Stimulated activated naive CD4-positive, alpha-beta T cell (primary cell): ENCODE measurements at places on chromosomes 6 and 20.
A peak's percentile ranks its signal among the peaks of the same experiment; 100 is the strongest.

GRCh38 chr6:69985180-69985579 is 118.8 kb downstream of the COL19A1 start:
- DNase-seq = no peak

DNA sequence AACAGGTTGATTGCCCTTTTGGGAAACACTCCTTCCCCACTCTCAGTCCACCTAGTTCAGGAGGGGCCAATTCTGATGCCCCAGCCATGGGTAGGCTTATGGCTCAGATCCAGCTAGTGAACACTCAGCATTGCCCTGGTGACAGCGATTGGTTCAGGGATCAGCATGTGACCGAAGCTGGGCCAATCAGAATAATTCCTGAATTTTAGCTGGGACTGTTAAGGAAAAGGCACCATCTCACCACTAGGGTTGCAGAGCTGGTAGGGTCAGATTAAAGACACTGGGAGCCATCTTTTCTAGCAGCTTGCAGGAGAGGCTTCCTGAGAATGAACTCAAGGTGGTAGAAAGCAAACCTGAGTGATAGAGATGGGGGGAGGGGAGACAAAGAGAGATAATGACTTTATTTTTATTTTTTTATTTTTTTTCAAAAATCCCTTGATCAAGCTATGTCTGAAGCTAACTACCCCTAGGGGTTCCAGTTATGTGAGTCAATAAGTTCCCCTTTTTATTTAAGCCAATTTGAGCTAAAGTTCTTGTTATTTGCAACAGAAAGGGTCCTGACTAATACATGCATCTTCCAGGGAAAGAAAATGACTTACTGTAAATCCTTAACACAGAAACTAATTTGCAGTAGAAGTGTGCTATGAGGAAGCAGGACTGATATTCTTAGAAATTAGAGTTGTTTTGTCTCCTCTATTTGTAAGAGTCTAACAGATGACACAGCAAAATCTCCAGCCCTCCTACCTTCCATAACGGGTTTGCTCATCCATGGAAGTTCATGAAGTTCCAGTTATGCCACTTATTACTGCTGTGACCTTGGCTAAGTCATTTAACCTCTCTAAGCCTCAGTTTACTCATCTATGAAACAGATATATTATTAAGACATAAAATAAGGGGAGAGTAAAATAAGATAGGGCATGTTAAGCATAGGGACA is 44.7 kb downstream of the EYA2 start:
- DNase-seq = no peak

- DNase-seq = no peak
Measured at GRCh38 chr6:90865513-90865912, 278.6 kb upstream of the MAP3K7 start.

DNA sequence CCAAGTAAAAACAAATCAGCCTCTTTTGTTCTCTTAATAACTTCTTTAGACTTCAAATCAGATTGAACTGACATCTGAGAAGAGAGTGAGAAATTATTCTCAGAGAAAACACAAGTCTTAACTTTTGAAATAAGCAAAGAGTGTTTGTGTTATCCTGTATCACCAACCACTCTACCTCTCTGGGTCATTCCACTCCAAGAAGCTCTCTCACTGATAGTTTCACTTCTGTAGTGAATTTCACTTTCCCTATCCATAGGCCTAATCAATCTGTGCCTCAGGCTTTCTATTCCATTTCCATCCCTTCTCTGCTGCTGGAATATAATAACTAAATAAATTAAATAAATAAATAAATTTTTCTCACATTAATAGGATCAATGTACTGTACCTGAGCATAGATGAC is 235.0 kb downstream of the HTR1B start:
- no peak for DNase-seq

DNA sequence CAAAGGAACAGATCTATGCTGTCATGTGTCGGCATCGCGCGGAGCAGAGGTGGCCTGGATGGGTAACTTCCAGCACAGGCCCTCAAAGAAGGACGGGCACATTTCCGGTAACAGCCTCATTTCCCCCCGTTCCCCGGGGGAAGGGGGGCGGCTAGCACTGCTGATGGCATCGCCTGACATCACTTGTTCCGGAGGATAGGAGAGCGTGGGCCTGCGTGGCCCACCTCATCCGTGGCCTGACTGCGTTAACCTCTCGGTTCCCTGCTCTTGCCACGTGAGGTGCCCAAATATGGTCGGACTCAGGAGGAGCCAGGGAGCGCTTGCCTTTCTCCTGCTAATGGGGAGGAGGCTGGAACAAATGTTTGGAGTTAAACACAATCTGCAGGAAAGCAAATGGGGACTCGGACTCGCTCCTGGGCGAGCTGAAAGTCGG is at the start of gene AKAP12:
AKAP12 (plus strand) TSS at position 365 of the 433 bp plus-strand sequence. CDS start 596 bp downstream, outside the sequence.
- no peak for DNase-seq

DNA sequence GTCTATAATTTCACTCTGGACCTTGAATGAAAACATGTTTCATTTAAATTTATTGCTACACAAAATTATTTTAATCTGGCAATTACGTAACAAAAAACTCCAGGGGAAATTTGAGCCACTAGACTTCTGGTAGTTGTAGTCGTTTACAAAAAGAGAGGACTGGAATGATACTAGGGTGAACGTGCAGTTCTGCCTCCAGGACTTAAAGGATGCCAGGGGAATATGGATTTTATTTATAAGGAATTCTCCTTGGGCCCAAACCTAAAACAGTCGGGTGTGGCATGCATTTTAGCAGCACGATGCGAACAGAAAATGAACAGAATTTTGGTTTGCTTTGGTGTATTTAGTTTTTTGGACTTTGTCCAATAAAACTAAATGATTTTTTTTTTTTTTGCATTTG is 76.9 kb downstream of the PRL start:
- no peak for DNase-seq

DNA sequence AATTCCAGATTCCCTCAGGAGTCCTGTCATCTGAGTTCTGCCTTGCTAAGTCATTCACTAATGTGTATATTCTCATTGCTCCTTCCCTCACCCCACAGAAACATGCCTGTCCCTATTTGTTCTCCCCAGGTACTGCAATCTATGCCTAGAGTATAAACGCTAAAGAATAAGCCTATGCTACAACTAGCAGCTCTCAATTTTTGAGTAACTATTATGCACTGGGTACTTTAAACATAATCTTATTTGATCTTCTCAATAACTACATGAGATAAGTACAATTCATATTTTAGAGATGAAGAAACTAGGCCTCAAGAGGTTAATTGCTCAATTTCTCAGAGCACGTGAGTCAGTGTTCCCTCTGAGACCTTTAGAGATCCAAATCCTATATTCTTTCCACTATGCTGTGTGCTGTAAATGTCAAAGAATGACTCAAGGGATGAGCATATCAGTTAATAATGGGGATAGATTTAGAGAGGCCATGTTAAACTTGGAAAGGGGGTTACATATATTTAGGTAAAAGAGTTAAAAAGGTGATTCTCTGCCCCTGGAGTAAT is 423.8 kb upstream of the ADGRB3 start:
- no peak for DNase-seq

- no peak for DNase-seq
Measured at GRCh38 chr6:122825163-122825562, 36.1 kb downstream of the SMPDL3A start.

DNA sequence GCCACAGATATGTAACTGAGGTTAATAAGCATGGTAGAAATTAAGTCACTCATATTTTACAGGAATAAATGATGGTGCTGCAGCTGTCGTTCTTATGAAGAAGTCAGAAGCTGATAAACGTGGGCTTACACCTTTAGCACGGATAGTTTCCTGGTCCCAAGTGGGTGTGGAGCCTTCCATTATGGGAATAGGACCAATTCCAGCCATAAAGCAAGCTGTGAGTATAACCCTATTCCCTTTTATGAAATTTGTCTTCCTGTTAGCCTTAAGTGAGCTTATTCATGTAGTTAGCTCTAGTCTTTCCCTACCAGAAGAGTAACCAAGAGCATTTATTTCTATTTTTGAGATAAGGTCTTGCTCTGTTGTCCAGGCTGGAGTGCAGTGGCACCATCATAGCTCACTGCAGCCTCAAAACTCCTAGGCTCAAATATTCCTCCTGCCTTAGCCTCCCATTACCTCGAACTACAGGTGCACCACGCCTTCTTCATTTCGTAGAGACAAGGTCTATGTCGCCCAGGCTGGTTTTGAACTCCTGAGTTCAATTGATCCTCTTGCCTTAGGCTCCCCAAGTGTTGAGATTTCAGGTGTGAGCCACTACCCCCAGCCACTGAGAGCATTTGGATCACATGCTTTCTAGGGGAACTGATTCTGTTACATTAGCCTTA is 12.0 kb downstream of the TCP1 start:
- DNase-seq = no peak

- DNase-seq = peak; percentile 26
Measured at GRCh38 chr6:15327271-15327670, 81.4 kb downstream of the JARID2 start.

DNA sequence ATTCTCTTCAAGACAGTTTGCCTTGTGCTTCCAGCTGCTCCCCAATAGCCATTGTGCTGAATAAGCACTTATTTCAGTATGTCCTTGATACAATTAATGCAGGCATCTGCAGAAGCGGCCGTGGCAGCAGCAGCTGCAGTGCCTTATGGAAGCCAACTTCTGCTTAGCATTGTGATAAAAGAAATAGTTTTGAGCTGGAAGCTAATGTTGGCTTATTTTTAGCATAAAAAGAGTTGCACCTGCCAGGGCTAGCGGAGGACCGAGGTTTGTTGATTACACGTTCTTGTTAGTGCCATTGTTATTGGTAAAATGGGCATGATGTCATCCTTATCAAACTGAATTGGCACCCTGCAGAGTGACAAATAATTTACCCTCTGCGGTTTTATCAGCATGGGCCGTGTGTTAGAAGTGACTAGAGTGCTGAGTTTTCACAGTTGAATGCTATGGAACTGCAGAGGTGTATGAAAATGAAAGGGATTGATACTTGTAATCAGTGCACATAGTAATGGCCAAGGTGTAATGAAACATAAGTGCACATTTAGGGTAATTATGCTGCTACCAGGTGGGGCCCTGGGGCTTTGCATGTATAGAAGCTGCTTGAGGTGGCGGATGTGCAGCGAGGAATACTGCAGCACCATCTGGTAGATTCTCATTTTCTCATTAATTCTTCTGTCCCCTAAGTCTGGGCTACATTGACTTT is 334.3 kb downstream of the CDKAL1 start:
- DNase-seq = no peak

- DNase-seq = no peak
Measured at GRCh38 chr6:72930556-72931132, 294.7 kb downstream of the KHDC1L start.

- no peak for DNase-seq
Measured at GRCh38 chr6:24504649-24505586, 10.1 kb downstream of the ALDH5A1 start.

DNA sequence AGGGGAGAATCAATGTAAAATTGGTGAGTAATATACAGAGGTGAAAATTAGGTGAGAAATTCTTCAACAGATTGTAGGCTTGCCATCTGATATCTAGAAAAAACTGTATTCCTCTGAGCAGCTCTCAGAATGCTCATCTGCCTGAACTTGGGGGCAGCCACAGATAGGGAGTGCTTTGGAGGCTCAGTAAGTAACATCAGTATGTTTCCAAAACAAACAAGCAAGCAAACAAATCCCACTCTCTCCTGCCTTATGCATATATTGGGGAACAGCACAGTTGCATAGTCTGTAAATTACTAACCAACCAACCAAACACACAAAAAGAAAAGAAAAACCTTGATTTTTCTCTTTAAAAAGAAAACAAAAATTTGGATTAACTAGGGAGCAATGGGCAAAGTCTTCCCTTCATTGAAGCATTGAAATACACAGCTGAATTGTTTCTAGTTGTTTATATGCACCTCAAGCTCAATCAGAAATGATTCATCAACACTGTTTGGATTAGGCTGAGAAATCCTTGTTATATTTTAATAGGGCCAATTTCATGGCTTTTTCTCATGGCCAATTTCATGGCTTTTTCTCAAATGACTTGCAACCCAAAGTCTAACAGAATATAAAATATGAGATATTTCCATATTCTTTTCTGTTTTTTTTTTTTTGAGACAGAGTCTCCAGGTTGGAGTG is 50.1 kb upstream of the DEK start:
- no peak for DNase-seq

DNA sequence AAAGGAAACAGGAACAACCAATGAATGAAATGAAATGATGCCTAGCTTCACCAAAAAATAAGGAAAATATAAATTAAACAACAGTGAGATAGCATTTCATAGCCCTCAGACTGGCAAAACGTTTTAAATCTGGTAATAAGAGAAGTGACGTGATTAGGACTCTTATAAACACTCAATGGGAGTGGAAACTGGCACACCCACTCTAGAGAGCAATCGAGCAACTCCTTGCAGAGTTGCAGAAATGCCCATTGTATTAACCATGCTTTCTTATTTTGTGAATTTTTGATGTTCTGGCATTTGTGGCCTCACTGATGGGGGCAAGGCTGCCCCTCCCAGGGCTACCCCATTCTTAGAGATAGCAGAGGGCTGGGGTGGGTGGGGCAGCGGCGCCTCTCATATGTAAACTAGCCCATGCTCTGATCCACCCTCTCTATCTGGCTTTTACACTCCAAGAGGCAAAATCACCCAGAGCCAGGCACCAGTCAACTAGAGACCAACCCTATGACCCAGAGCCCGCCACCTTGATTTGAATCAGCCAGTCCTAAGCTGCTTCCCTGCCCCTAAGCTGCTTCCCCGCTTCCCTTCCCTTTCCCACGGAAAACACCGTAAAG is 6.4 kb upstream of the PNPLA1 start:
- no peak for DNase-seq

- DNase-seq = no peak
Measured at GRCh38 chr20:51156041-51156982, 133.4 kb upstream of the KCNG1 start.
